GM12864 (cell line): ENCODE measurements at places on chromosomes 3 and 15.

DNA sequence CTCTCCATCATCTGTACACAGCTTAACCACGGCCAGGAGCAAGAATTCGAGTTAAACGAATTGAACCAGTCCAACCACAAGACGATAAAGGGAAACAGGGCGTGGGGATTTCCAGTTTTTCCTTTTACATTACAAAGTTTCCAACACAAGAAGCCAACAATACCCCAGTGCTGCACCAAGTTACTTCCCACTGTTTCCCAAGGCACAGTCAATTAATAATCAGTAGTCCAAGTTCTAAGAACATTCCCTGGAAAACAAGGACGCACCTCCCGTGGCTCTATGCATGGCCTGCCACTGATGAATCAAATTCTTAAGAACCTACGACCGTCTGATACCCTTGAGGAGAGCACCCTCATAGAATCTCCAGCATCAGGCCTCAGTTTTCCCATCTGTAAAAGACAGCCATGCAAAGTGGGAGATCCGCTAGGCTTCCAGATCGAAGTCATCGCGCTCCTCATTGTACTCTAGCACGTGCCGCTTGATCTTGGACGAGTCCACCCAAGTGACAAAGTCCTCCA lies 774 bp downstream of the IMP3 start:
- DNase-seq: no peak

DNA sequence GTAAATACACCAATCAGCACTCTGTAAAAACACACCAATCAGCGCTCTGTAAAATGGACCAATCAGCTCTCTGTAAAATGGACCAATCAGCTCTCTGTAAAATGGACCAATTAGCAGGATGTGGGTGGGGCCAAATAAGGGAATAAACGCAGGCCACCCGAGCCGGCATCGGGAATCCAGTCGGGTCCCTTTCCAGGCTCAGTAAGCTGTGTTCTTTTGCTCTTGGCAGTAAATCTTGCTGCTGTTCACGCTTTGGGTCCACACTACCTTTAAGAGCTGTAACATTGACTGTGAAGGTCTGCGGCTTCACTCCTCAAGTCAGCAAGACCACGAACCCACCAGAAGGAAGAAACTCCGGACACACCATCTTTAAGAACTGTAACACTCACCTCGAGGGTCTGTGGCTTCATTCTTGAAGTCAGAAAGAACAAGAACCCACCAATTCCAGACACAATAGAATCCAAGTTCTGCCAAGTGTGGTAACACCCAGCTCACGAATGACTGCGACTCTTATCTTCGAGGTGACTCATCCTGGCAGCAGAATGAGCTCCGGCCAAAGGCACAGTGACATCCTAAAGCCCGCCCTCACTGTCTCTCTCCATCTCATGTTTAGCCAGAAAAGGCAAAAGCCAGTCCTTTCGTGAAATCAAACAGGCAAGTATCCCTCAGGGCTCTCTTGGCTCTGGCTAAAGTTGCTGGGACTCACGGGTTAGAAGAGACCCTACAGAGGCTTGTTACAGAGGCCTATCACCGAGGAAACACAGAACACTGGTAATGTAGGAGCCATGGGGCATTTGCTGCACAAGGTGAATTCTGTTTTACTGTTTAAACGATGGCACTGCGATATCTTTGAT lies 155.2 kb downstream of the FAM43A start:
- no peak for DNase-seq

DNA sequence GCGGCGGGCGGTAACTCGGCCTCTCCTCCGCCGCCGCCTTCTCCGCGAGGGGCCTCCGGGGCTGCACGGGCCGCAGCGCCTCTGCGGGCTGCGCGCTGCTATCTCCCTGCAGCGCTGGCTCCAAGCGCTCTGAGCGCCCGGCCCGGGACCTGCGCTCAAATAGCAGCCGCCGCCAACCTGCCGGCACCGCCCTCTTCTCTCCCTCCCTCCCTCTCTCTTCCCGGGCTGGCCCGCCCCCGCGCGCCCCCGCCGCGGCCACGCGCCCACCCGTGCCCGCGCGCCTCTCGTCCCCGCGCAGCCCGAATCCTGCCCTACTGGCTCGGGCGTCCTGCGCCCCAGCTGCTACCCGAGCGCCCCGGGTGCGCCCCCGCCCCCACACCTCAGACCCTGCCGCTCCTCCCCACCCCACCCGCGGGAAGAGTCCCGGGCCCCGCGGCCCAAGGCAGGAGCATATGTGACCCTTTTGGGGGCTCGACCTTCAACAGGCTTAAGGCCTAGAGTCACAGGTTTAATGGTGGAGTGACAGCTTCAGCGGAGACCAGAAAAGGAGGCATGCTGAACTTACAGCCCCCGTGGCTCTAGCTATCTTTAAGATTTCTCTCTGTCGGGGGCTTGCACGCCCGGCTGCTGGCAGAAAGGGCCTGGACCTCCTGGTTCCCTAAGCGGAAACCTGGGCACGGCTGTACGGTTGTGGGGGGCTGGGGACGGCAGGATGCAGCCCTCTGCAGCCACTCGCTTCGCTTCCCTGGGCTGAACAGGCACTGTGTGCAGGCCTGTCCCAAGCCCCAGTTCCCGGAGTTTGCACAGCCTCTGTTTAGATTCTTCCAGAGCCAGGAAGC lies at the start of gene CACNA2D2:
Gene CACNA2D2 (minus strand): TSS at position 131 of the 839 bp plus-strand sequence. CDS start 211 bp downstream, outside the sequence.
- DNase-seq: no peak

DNA sequence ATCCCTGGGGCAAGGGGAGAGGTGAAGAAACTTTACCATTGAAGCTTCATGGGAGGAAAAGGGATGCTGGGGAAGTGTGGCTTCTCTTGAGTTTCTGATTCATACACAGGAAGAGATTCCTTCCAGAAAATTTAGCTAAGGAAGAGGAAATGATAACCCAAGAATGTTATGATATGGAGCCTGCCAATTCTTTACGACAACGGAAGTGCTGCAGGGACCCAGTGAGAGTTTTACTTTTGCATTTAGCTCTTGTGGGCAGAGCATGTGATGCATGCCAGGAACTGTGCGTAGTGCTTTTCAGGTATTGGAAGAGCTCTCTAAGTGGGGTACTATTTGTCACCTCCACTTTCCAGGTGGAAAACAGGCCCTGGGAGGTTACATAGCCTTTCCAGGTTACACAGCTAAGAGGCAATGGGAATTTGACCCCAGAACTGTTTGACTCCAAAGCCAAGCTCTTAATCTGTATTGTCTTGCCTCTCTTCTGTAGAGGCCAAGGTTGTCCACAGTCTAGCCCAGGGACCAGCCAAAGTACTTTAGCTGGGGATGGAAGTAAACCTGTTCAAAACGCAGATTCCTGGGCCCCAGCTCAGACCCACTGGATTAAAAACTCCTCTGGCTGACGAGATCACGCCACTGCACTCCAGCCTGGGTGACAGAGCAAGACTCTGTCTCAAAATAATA lies 23.0 kb downstream of the CMTM7 start:
- DNase-seq: no peak

DNA sequence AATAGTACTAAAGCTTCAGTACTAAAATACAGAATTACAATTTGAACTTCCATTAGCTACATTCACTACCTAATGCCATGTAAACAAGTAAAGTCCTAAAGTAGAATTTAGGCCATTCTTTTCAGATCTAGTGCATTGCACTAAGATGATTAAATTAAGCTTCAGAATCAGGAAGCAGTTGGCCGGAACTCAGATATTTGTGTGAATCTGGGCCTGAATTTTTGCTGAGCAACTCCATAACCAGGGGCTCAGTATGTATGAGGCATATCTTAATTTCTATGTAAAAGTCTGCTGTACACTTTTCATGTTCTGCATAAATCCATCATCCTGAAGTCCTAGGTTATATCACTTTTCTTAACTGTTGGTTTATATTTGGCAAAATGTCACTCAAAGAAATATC lies 246.4 kb downstream of the RBMS3 start:
- no peak for DNase-seq

DNA sequence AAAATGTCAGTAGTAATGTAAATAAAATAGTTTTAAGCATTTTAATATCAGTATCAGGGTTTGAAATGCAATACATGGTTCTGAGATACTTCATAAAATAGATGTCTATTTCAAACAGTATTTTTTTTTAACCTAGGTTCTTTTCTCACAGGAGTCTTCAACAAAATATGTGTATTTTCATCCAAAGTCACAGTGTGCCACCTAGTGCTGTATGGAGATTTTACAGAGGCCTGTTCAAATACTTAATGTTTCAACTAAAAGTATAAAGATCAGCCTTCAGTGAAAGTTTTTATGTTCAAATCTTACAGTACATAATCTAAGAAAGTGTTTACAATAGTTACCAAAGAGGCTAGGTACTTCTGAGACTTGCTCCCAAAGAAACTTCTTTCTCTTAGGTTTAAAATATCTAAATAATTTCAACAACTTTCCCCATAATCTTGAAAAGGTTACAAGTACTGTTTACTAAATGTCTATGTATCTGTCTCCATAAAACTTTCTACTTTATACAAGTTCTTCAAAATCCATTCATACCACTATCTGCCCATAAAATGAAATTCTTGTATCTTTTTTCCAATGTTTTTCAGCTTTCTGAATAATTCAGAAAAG lies 38.3 kb downstream of the SCAPER start:
- DNase-seq: no peak

DNA sequence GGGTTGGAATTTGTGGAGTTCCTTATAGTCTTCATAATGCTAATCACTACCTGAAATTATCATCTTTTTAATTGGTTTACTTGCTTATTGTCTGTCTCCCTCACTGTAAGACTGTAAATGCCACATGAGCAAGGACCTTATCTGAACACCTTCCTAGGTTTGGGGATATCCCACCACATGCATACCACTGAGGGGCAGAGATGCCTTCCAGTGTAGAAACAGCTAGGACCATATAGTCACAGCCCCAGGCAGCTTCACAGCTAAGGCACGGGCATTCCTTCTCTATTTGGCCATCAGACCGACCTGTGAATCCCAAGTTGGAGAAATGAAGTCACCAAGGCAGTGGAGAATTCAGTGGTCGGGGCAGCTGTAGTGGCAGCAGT lies 28.6 kb downstream of the PAQR9 start:
- no peak for DNase-seq

DNA sequence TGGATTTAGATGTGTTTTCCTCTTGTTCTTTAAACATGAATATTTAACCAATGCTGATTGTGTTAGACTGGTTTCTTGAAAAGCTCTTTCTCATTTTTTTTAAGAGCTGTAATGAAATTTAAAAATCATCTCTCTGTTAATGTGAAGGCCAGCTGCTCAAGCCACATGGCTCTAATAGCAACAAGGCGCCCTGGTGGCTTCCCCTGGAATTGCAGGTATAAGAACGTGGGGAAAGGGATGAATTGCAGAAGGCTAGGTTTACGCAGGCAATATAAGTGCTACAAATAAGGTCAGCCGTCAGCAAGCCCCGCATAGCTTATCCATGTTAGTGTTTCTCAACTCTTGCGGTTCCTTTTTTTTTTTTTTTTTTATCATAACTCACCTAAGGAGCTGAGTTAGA lies 108.5 kb downstream of the SAMMSON start:
- DNase-seq: no peak

GRCh38 chr3:17078926-17079465 lies 194.2 kb downstream of the PLCL2 start:
- no peak for DNase-seq

DNA sequence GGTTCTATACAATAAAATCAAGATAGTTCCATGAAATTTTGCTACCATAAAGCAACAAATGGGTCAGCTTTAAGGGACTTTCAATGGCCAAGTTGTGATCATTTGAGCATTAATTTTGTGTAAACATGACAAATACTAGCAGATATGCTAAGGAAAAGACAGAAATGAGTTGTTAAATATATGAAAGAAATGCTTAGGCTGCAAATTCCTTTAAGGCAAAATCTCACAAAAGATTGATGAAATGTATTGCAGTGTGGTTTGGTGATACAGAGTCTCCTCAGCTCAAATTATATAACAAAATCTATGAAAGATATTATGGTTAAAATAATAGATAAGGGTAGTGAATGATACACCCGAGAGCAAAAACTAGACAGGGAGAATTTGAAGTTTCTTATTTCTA lies 377.2 kb downstream of the RAP2B start:
- DNase-seq: no peak

GRCh38 chr3:195030791-195031321 lies 240.1 kb downstream of the XXYLT1 start:
- no peak for DNase-seq

DNA sequence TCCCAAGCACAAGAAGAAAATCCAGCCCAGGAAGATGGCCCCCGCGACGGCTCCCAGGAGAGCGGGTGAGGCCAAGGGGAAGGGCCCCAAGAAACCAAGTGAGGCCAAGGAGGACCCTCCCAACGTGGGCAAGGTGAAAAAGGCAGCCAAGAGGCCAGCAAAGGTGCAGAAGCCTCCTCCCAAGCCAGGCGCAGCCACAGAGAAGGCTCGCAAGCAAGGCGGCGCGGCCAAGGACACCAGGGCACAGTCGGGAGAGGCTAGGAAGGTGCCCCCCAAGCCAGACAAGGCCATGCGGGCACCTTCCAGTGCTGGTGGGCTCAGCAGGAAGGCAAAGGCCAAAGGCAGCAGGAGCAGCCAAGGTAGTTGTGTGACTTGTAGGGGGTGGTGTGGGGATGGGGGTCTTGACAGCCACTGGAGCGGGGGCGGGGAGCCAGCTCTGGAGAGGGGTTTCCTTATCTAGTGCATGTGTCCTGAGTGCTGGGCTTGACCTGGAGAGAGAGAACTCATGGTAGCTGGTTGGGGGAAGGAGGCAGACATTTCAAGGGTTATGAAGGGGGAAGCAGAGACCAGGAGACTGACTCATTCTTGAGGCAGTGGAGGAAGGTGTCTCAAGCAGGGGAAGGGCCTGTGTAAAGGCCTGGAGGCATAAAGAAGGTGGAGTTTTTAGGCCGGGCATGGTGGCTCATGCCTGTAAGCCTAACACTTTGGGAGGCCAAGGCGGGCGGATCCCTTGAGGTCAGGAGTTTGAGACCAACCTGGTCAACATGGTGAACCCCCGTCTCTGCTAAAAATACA lies 6.2 kb downstream of the H1-8 start:
- DNase-seq: no peak

GRCh38 chr3:155169197-155169596 lies 89.1 kb downstream of the MME start:
- no peak for DNase-seq

GRCh38 chr3:150077581-150078247 lies 107.0 kb upstream of the PFN2 start:
- DNase-seq: no peak

- no peak for DNase-seq
Measured at GRCh38 chr3:123618768-123619484, 34.1 kb upstream of the HACD2 start.

- no peak for DNase-seq
Measured at GRCh38 chr3:182917134-182917533, 63.2 kb downstream of the DCUN1D1 start.

GRCh38 chr3:33807191-33807590 lies 8.8 kb downstream of the PDCD6IP start:
- no peak for DNase-seq

- no peak for DNase-seq
Measured at GRCh38 chr3:38662544-38662943, 13.1 kb upstream of the SCN5A start.

DNA sequence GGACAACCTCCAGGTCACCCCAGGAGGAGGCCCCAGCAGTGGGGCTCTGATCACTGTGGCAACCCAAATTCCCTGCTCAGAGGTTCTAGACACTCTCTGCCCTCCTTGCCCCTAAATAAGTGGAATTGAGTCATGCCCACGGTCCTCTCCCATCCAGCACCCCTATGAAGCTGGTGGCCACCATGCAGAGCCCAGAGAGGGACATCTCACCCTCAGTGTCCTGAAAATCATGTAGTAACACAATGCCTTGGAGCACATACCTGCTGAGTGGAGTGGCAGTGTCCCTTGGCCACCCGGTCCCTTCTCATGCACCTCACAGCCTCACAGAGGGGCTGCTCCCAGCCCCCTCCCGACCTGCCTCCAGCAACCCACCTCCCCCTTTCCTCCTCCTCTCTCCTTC lies 114.3 kb upstream of the MEF2A start:
- DNase-seq: no peak

GRCh38 chr15:86082619-86083380 lies 3.1 kb downstream of the AGBL1 start:
- no peak for DNase-seq

- no peak for DNase-seq
Measured at GRCh38 chr15:74402337-74402841, 31.4 kb downstream of the SEMA7A start.
